Mononuclear cell (primary cell): ENCODE measurements at places on chromosomes 7 and 10. TPM values are rescaled to one million over a fixed set of nuclear protein-coding genes. Genes with fewer than 3 reads are reported as not detected.

OPALIN gene
- total RNA-seq, result not detected

SEMA3D gene
- total RNA-seq, result 0.21 TPM

ATP5MK gene
- total RNA-seq, result 85.0 TPM

UBE2D4 gene
- total RNA-seq, result 6.3 TPM

GAD2 gene
- total RNA-seq, result under 0.01 TPM

PRLHR gene
- under 0.01 TPM for total RNA-seq

MKX gene
- not detected for total RNA-seq

TMEM213 gene
- total RNA-seq, result not detected

PRR15 gene
- not detected for total RNA-seq

PRSS2 gene
- total RNA-seq, result not detected

LIPA gene
- 45.0 TPM for total RNA-seq

STEAP1 gene
- 0.21 TPM for total RNA-seq

WEE2 gene
- total RNA-seq, result 0.31 TPM

KLHL7 gene
- 20.8 TPM for total RNA-seq

DIP2C gene
- 1.7 TPM for total RNA-seq

FAM25C gene
- not detected for total RNA-seq

FAM237B gene
- total RNA-seq, result not detected

SPDYE11 gene
- total RNA-seq, result not detected

TNS3 gene
- 9.2 TPM for total RNA-seq

IKZF1 gene
- total RNA-seq, result 231 TPM

LIPK gene
- total RNA-seq, result not detected

GPRIN2 gene
- total RNA-seq, result not detected
